SK-N-SH (cell line): ENCODE measurements at places on chromosomes 3 and 15. TPM values are rescaled to one million over a fixed set of nuclear protein-coding genes. Genes with fewer than 3 reads are reported as not detected.

Gene PLD1
- polyA plus RNA-seq = 6.2 and 7.9 TPM in 2 replicates

Gene HTD2
- 3.0 and 5.2 TPM in 2 replicates for polyA plus RNA-seq

Gene CLDN1
- polyA plus RNA-seq = 0.82 and 1.8 TPM in 2 replicates

Gene NPAP1
- under 0.01 TPM in 1 of 2 replicates, not detected in the other for polyA plus RNA-seq

Gene MFGE8
- 210 and 247 TPM in 2 replicates for polyA plus RNA-seq

Gene ZNF80
- not detected in 2 replicates for polyA plus RNA-seq
